ENCODE measurements at places on chromosomes 1 and 21.
A peak's percentile ranks its signal among the peaks of the same experiment; 100 is the strongest.

- DNase-seq: peak; percentile 37
Observed at GRCh38 chr1:211579440-211580302, 710 bp upstream of the SLC30A1 start.

DNA sequence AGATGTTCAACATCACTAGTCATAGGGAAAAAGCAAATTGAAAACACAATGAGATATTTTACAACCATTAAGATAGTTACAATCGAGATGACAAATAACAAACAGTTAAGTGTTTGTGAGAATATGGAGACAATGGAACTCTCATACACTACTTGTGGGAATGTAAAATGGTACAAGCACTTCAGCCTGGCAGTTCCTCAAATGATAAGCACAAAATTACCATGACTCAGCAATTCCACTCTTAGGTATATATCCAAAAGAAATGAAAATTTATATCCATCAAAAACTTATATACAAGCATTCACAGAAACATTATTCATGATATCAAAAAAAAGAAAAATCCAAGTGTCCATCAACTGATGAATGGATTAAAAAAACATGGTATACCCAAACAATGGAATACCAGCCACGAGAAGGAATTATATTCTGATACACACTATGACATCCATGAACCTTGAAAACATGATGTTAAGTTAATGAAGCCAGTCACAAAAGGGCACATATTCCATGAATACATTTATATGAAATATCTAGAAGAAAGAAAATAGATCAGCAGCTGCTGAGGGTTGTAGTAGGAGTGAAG lies 76.4 kb downstream of the EVI5 start:
- DNase-seq: no peak

GRCh38 chr1:221289103-221289502 lies 409.9 kb downstream of the HLX start:
- no peak for DNase-seq

GRCh38 chr1:212485913-212486618 lies 53.3 kb downstream of the NENF start:
- no peak for DNase-seq

GRCh38 chr21:39218082-39218409 lies 34.8 kb upstream of the PSMG1 start:
- DNase-seq: no peak

DNA sequence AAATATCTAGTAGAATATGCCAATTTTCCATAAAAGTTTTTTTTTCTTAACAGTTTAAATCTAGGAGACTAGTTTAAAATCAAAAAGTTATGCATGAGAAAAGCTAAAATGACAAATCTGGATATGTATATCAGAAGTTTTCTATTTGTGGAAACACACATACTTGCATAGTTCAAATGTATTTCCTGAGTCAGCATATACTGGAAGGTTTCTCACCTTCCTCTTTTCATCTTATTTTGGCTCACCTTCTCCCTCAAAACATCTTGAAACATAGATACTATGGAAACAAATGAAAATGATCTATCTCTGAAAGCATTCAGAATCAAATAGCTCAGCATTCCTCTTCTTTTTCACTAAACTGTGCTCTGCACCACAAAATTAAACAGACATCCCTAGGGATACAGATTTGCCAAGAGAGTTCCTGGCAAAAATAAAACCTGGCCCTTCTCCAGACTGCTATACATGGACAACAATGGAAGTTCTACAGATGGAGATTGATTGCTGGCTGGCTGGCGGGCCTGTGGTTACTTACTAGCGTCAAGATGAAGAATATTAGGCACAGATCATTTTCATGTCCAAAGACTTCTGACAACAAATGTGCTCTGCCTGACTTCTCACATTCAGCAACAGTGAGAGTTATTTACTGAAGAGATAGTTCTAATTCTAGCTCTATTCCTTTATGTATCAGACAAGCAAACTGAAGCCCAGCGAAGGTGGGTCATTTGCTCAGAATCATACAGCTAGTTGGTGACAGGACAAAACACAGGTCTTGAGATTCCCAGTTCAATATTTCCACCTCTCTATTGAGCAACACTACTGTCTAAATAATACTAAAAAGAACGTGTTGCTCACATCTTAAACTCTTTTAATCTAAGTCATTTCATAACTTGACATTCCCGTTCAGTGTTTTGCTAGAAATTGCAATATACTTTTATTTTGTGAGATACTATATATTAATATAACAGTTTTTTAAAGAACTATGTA lies 26.6 kb downstream of the DIPK1A start:
- DNase-seq: no peak

GRCh38 chr21:45582128-45582527 lies 39.9 kb upstream of the SLC19A1 start:
- no peak for DNase-seq

DNA sequence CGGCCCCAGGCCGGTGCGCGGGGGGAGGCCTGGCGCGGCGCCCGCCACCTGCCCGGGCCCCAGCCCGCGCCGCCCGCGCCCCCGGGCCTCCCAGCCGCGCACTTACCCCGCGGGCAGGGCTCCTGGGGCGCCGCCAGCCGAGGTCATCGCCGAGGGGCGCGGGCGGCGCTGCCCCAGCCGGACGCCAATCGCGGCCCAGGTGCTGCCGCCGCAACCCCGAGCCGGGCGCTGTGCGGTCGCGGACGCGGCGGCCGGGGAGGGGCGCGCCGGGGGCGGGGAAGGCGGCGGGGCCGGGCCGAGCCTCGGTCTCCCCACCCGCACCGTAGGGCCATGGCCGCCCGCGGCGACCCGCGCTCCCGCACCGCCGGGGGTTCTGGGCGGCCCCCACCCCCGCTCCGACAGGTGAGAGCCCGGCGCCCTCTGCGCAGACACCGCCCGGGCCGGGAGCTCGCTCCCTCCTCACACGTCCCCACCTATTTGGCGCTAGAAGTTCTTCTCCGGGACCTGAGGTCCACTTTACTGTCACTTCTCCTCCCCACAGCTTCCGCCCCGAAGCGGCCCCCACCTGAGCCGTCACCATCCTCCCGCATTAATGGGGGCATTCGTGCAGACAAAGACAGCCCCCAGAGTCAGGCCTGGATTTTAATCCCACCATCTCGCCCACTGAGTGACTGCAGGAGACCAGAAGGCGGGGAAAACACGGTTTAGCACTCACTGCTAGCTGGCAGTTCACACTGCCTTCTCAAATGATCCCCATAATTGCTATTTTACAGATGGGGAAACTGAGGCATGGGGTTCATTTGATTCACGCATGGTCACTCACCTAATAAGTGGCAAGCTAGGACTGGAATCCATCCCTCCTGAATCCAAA lies at the start of gene TTC39A:
Gene TTC39A (minus strand): TSS at position 232 of the 871 bp plus-strand sequence. CDS start 85 bp downstream, at position 147.
- no peak for DNase-seq

DNA sequence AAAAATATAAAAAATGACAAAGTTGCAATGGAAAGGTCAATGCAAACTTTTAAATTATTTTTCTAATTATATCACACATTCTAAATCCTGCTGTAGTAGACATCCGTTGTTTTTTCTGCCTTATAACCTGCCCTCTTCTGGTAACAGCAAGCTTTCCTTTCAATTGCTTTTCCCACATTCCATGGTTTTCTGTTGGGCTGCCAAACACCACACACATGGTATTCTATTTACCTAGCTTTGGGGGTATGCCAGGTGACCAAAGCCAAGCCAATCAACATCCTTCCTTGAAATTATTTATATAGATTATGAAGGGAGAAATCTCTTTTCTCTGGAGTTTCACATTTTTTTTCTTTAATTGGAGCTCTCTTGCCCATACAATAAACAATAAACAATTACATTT lies 3.4 kb upstream of the LAMC1 start:
- DNase-seq: no peak

- DNase-seq: no peak
Observed at GRCh38 chr1:96515430-96515829, 206.2 kb upstream of the PTBP2 start.

GRCh38 chr1:116567790-116568661 lies 2.8 kb downstream of the CD58 start:
- no peak for DNase-seq

DNA sequence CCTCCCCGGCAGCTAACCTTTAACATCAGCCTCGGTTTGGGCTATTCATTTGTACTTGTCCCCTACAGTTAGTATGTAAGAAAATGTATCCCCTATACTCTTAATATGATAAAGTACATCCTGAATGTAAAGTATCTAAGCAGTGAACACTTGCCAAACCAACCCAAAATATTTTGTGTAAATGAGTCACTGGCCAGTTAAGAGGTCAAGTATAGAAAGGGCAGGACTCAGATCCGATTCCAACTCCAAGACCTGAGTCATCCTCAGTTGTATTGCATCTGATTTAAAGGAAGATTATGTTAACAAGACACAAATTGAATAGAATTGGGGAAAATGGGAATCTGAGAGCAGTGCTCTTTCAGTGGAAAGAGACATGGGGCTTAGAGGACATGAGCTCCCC lies 84.4 kb downstream of the CD58 start:
- DNase-seq: no peak

DNA sequence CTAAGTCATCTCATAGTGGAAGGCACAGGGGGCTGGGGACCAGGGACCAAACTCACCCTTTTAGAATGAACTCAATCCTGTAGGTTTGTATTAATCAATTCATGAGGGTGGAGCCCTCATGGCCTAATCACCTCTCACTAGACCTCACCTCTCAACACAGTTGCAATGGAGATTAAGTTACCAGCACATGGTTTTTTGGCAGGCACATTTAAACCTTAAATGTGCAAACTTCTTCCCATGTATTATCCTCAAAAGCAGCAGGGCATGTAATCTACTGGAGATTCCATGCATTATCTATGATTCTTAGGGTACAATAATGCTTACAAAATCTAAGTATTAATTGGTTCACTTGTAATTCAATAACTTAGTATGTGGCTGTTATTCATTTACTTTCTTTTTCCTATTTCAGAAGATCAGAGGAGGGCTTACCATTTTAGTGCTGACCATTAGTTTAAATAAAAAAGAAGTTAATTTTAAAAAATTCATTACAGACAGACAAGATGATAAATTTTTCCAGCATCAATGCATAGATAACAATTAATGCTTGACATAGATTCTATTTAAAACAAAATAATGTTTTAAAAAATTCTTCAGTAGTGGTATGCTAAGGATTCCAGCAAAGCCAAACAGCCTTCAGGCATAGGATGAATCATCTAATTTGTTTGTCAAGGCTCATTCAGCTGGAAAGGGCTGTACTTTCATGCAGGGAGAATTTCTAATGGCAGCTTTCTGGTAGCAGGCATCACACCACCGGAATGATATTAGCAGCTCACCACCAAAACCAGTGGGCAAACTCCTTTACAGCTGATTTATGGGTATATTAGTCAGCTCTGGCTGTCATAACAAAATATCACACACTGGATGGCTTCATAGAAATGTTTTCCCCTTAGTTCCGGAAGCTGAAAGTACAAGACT lies 124.6 kb upstream of the ZNF648 start:
- DNase-seq: no peak

DNA sequence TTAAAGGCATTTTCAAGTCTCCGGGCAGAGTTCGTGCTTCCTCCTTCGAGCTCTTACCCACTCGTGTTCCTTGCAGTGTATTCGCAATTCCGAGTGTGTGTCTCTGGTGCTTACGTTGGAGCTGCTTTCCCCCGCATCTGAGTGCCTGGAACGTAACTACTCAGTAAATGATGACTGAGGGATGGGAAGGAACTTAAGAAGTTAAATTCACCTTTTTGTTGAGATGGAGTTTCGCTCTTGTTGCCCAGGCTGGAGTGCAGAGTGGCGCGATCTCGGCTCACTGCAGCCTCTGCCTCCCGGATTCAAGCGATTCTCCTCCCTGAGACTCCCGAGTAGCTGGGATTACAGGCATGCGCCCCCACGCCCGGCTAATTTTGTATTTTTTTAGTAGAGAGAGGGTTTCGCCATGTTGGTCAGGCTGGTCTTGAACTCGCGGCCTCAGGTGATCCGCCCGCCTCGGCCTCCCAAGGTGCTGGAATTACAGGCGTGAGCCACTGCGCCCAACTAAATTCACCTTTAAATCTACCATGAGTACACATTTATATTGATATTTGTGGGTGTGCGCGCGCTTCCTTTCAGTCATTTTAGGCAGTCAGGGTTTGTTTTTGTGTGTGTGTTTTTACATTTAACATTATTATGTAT lies 837 bp downstream of the NDUFS5 start:
- DNase-seq: no peak

DNA sequence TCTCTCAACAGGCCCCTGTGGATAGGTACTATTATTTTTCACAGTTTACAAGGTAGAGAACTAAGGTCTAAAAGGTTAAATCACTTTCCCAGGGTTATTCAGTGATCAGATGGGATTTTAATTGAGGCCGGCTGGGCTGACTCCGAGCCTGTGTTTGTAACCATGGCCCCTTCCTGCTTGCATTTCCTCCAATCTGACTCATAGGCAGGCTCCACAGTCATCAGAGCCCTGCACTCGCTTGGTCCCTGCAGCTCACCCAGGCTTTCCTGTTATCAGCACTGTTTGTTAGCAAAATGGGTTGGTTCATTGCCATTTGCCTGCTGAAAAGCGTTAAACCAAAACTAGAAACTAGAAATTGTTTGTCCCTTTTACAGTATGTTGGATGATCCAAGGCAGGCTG lies 41.4 kb upstream of the LMX1A start:
- no peak for DNase-seq

DNA sequence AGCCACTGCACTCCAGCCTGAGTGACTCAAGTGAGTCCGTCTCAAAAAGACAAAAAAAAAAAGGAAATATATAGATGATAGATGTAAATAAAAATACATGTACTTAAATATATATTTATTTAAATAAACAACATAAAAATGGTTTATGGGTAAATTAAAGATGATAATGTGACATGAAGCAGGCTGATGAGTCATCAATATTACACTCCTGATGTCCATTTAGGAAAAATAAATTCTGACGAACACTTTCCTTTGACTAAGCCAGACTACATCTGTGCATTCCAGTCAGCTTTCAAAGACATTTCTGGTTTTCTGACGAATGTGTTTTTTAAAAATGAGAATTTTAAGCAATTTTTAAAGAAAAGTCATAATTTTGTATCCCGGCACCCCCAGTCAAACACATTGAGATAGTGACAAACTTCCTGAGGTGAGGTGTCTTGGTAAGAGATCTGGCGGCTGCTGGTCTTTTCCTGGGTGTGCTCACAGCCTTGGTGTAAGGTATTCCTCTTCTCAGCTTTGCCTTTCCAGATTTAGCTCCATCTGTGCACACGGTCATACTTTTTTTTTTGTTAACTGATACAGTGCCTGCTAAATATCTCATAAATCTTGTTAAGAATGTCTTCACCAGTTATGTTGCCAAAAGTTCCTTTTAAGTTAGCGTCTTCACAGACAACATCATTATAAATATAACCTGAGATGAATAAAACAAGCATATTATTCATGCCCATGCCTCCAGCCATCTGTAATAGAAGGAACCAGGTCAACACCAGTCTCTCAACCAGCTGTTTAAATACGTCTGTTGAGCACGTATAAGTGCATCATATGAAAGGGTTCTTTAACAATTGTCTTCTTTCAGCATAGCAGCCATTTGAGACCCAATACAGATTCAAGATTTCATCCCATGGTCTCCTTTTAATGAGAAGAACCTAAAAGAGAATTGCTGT lies 214.5 kb upstream of the PLD5 start:
- no peak for DNase-seq
